CD4-positive, alpha-beta T cell treated with Interleukin-12 subunit alpha and Interleukin-12 subunit beta, for 1 hour (primary cell): ENCODE measurements at places on chromosomes 2 and 18.

- no peak for DNase-seq
Observed at GRCh38 chr2:51920509-51920908, 888.6 kb upstream of the NRXN1 start.

DNA sequence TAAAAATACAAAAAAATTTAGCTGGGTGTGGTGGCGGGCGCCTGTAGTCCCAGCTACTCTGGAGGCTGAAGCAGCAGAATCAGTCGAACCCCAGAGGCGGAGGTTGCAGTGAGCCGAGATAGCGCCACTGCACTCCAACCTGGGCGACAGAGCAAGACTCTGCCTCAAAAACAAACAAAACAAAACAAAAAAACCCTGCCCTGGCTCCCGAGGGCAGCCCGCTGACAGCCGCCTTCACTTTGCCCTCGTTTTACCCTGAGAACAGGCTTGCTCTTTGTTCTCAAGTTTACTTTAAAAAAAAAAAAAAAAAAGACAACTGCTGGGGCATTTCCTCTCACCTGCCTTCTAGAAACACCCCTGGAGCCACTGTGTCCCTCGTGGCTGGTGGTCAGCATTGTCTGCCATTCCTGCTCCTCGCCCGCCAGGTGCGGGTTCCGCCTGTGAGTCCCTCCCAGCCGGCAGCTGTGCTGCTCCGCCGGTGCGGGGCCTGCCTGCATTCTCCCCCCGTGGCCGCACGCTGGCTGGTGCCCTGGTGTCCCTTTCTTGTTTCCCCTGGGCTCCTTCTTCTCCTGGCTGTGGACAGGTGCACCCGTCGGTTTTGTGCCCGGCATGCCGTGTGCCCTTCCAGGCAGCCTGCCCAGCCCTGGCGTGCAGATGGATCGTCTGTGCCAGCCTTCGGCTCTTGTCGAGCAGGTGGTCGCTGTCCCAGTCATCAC lies 105.7 kb downstream of the USP40 start:
- DNase-seq: no peak

- DNase-seq: no peak
Observed at GRCh38 chr2:225310745-225311144, 88.8 kb upstream of the NYAP2 start.

DNA sequence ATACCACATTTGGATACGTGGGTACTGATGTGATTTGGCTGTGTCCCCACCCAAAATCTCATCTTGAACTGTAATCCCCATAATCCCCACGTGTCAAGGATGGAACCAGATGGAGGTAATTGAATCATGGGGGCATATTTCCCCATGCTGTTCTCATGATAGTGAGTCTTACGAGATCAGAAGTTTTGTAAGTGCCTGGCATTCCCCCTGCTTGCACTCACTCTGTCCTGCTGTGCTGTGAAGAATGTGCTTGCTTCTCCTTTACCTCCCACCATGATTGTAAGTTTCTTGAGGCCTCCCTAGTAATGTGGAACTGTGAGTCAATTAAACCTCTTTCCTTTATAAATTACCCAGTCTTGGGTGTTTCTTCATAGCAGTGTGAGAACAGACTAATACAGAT lies 70.3 kb downstream of the CHST9 start:
- no peak for DNase-seq

- DNase-seq: no peak
Observed at GRCh38 chr2:5933669-5934068, 241.5 kb downstream of the SOX11 start.

GRCh38 chr18:48091869-48092497 lies 161.5 kb upstream of the SMAD2 start:
- no peak for DNase-seq

DNA sequence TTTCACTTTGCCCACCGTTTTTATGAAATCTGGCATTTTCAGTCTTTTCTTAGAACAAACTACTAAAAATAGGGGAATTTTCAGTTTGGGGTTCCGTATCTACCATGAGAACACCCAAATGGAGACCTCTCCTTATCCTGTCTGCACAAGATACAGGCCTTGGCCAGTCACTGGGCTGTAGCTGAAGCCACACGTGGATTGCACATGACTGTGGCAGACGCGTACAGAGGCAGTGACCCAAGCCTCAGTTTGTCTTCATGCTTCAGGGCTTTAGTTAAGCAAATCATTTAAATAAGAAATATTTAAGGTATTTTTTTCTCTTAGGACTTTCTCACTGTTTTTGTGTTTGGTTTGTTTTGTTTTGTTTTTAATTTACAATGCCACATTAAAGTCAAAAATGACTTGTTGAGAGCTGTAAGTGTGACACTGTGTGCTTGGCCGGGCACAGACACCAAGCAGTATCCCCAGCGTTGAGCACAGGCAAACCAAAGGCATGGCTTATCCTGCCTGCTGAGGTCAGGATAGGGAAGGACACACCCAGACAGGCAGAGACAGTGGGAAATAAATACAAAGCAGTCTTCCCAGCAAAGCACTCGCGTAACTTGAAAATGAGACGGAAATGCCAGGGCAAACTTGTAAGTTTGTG lies 53.3 kb downstream of the TRAPPC12 start:
- no peak for DNase-seq

DNA sequence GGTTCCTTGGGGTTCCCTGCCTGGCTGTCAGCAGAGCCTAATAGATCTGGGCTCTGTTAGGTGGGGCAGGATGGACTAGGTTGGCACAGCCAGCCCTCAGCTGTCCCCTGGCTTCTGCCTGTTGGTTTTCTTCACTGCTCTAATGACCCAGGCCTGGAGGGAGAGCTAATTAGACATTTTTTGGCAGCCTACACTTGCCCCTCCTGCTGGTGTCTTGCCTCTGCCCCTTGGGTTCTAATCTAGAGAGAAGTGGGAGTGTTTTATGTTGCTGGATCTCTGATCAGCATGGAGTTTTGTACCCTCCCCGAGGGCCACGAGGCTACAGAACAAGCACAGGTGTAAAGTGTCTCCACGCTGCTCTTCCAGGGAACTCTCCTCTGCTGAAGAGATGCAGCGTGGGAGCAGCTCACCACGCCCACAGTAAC lies 199.4 kb upstream of the RASGRP3 start:
- DNase-seq: no peak

- no peak for DNase-seq
Observed at GRCh38 chr18:23229472-23229871, 94.2 kb downstream of the CABLES1 start.

- DNase-seq: no peak
Observed at GRCh38 chr2:4291430-4291829, 588.1 kb downstream of the DCDC2C start.

GRCh38 chr2:63301481-63301880 lies 250.9 kb downstream of the OTX1 start:
- DNase-seq: no peak

GRCh38 chr2:86357392-86357963 lies 20.1 kb upstream of the REEP1 start:
- DNase-seq: no peak

GRCh38 chr2:143083636-143084035 lies 45.6 kb upstream of the ARHGAP15 start:
- DNase-seq: peak; percentile 11

DNA sequence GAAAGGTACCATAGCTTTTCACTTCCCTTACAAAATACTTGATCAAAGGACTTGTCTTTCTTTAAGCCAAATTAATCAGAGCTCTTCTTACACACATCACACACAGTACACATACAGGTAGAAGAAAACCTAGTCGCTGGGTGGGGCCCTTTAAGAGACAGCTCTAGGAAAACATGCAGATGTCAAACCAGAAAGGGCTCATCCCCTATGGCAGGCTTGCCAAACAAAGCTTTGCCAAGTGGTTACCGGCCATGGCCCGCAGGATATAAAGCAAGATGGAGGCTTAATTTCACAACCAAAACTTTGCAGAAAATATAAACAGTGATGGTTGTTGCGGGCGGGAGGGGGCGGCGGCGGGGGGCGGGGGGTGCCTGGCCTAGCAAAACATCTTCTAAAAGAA lies 2156.0 kb upstream of the PIK3C3 start:
- DNase-seq: no peak

- no peak for DNase-seq
Observed at GRCh38 chr2:67048314-67048713, 348.8 kb upstream of the ETAA1 start.
